ENCODE measurements at places on chromosomes 7 and 10.

DNA sequence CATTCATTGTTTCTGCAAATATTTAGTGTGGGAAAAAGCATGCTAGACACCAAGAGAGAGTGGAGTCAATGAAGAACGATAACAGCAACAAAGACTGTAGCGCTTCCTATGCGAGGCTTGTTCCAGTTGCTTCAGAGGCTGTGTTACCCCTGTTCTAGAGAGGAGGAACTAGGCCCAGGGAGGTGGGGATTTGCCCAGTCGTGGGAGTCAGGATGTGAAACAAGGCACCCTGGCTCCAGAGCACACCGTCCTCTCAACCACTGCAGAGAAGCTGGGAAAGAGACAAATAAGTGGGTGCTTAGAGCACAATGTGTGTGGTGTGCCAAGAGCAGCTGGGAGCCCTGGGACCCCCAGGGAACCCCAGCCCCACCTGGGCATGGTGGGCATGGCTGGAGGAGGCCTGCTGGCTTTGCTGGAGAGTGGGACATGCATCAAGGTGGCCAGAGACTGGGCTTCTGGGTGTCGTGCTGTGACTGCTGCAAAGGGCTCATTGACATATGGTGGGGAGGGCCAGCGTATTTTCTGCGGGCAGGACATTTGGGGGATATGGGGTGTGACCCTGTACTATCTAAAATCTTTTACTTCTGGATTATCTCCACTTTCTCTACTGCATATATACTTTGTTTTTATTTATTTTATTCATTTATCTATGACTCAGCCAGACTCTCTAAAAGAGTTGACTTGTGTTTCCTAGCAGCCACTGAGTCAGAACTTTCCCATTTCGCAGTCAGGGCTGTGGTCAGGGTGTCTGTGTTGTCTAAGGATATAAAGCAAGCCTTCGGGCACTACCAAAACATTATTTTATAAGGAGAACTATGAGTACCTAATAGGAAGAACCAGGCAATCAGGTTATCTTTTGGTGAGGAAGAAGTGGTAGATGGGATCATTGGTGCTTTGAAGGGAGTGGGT lies 95.4 kb downstream of the TCF7L2 start:
- DNase-seq: no peak

DNA sequence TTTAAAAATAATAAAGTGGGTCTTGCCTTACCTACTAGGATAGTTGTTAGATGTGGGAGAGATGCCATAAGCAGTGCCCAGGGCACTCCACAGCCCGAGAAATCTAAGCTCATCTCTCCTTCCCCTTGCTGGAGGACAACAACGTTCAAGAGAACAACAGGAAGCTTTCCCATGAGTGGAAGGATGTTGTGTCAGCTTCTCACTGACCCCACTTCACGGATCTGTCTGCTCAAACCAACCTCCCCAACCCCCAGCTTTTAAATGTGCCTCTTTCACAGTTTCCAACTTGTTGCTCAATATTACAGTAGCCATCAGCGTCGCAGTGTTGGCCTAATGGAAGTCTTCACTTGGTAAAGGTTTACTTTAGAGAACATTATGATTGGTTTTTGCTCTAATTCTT lies 72.1 kb downstream of the PTPRE start:
- no peak for DNase-seq

- DNase-seq: no peak
These were observed 55.0 kb downstream of the TRIM24 start for GRCh38 chr7:138515001-138515528.

DNA sequence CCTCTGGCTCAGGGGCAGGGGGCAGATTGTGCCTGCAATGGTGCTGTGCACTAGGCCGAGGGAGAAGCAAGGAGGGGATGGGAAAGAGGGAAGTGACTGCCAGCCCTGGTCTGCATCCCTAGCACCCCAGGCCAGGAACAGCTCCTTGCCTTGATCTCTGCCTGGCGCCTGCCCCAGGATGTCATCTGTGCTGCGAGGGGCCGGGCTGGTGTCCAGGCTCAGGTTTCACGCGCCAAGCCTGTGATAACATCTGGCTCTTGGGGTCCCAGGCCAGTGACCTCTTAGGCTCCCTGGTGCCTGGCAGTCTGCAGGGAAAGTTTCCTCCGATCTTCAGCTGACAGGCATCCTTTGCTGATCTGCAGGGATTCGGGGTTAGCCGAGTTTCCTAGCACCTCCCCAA lies 193.5 kb upstream of the GPR26 start:
- DNase-seq: no peak

- DNase-seq: no peak
These were observed 415.0 kb downstream of the SFMBT2 start for GRCh38 chr10:6995831-6996230.

GRCh38 chr7:157276731-157277562 lies 59.9 kb upstream of the DNAJB6 start:
- DNase-seq: no peak

DNA sequence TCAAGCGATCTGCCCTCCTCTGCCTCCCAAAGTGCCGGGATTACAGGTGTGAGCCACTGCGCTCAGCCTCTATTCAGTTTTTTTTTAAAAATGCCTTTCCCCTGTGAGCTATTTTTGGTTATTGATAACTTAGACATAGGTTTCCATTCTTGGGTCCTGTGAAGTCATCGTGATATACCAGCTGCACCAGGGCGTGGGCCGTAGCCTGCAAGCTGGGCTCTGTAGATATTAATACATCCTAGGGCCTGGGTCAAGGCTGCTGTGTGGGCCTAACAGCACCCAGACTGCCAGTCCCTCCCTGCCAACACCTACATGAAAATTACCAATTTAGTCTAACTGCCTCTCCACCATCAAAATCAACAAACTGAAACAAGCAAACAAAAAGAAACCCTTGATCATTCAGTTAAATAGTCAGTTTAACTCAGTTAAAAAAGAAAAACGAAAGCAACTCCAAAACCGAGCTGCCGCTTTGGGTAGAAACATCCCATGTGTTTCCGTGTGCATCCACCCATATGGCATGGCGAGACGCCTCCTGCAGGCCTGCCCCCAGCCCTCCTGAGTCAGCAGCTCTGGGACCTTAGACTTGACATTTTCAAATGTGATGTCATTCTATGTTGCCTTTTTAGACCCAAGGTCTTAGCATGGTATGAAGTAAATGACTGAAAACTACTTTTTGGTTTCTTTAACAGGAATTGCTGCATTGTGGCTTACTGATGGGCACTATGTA lies 330.2 kb downstream of the GLRX3 start:
- no peak for DNase-seq

- no peak for DNase-seq
These were observed 691.0 kb upstream of the MBL2 start for GRCh38 chr10:53463539-53463938.

DNA sequence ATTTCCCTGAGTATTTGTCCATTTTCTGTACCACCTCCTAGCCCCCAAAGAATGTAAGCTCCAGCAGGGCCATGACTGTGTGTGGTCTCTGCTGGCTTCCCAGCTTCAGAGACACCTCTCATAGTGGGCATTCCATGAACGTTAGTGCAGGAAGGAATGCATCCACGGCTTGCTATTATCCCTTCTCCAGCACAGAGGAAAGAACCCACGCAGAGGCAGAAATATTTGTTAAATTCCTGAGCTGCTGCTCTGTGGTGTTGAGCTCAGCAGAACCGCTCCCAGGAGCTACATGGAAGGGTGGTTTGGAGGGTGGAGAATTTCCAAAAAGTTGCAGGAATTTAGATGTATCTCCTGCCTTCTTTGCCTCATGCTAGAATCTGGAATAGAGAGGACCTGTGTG lies 275.2 kb downstream of the POU6F2 start:
- no peak for DNase-seq

GRCh38 chr10:122643931-122644534 lies 55.6 kb downstream of the C10orf120 start:
- no peak for DNase-seq

DNA sequence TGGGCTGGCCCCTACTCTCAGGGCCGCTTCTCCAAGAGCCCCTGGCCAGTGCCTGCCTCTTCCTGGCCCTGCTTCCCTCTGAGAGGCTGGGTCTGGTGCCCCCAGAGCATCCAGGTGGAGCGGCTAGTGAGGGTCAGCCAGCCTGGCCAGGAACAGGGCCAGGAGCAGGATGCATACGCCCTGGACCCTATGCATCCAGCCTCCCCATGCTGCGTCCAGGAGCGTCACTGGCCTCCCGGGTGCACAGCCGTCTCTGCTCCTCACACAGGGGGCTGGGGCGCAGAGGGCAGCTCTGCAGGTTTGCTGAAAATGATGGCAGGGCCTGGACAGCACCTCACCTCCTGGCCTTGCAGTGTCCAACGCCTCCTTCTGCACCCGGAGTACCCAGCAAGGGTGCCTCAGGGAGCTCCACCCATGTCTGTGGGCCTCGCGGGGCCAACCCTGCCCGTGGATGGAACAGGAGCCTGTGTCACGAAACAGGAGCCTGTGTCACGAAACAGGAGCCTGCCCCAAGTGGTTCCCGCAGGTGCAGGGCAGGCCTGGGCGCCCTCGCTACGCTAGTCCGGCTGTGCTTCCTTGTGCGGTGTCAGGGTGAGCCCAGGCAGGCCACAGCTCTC lies 246.2 kb upstream of the PPP2R2D start:
- no peak for DNase-seq
